ENCODE measurements at places on chromosomes 7 and 10.
A peak's percentile ranks its signal among the peaks of the same experiment; 100 is the strongest.

DNA sequence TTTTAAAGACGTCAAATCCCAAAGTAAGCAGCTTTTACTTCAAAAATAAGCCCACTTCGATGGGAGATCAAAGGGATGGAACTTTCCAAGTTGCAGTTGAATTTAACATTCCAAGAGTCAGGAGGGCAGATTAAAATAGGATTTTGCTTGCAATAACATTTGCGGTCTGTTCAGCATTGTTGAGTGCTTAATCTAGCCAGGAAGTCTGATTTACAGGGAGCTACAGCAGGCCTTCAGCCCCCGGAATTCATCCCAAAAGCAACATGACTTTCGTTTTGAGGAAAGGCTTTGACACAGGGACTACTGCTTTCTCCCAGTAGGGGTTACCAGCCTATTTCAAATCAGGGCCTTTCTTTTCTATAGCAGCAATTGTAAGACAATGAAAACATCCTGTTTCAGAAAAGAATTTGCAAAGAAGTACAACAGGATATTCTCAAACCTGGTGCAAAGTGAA lies 279.6 kb upstream of the PITRM1 start:
- no peak for DNase-seq

GRCh38 chr10:118662228-118663035 lies 67.0 kb upstream of the PRLHR start:
- DNase-seq = no peak

DNA sequence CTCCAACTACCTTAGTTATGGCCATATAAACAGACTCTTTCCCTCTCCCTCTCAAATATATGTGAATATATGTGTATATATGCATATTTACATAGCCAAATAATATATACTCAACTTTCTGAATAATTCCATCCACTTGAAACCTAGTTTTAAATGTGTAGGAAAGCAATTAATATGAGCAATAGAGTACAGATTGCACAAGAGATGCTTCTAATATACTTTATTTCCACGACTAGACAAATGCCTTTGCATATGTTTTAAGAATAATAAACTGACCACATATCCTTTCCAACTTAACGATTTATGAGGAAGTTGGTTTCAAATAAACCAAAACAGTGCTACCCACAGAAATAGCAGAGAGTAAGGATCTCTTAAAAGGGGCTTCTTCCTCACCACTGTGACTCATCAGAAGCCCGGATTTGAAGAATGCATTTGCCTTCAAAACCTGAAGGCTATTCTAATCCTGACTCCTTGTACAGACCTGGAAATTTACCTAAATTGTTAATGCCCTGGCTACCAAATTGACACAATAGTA lies 266.3 kb downstream of the AHR start:
- no peak for DNase-seq

DNA sequence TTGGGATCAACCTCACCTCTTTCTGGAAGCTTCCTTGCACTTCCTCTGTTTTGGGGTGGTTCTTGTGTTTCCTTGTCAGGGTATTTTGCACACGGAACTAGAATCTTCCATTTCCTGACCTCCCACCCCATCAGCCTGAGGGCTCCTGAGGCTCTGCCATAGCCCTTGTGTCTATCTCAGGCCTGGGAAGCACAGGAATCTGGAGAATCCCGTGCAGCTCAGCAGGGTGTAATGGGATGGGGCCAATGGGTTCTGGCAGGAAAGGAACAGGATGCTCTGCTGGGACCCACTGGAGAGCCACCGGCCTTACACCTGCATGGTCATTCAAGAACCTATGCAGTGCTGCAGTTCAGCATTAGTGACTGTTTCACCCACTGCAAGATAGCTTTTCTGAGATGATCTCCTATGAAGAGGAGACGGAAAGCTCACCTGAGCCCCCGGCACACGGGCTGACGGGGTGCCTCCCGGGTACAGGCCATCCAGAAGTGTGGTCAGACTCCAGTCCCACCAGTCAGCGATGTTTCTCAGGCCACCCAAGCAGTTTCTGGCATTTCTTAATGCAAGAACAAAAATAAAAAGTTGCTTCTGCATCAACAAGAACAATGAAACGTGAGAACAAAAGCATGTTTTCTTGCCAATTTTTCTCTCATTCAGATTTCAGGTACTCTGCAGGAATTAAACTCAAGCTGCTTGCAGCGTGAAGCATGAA lies 133.2 kb downstream of the PKD1L1 start:
- DNase-seq = no peak

DNA sequence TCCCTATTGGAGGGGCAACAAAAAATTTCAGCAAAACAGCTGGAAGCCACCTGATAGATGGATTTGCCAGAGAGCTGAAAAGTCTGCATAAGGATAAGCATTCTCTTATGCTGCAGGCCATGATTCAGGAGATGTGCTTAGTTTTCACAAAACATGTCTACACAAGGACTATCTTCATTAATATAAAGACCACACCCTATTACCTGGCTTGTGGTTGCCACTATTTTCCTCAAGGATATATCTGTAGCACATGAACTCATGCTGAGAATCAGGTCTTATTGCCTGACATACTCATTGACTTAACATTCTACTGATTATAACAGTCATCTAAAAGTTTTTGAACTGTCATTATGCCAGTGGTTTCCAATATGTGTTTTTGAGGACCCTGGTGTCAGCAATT lies 7.1 kb upstream of the COL17A1 start:
- DNase-seq = no peak

GRCh38 chr7:91557789-91558404 lies 293.7 kb downstream of the FZD1 start:
- no peak for DNase-seq

GRCh38 chr10:112950714-112951358 lies 789 bp downstream of the TCF7L2 start:
- DNase-seq = no peak

DNA sequence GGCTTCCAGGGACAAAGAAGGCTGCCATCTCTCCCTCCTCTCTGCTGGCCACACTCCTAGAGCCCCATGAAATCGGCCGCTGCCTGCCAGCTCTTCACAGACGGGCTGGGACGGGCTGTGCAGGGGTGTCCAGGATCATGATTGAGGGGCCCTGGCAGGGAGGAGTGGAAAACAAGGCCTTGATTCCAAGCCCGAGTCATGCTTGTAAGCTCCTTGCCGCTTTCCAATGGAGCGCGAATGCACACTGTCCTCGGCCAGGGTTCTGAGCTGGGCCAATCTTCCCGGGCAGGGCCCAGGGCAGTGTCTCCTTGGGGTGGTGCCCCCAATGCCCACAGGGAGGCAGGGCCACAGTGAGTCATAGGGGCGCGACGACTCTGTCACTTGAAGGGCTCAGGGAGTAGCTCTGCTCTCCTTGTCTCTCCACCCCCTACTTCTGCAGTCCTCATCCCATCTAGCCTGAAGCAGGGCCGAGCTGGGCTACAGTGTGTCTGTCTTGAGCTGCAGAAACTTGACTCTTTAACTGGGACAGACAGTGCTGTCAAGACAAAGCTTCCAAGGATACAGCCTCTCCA lies 186.2 kb upstream of the SVIL start:
- peak; percentile 86 for DNase-seq

- DNase-seq = no peak
These were observed 2.5 kb downstream of the GIMAP7 start for GRCh38 chr7:150516956-150517745.

DNA sequence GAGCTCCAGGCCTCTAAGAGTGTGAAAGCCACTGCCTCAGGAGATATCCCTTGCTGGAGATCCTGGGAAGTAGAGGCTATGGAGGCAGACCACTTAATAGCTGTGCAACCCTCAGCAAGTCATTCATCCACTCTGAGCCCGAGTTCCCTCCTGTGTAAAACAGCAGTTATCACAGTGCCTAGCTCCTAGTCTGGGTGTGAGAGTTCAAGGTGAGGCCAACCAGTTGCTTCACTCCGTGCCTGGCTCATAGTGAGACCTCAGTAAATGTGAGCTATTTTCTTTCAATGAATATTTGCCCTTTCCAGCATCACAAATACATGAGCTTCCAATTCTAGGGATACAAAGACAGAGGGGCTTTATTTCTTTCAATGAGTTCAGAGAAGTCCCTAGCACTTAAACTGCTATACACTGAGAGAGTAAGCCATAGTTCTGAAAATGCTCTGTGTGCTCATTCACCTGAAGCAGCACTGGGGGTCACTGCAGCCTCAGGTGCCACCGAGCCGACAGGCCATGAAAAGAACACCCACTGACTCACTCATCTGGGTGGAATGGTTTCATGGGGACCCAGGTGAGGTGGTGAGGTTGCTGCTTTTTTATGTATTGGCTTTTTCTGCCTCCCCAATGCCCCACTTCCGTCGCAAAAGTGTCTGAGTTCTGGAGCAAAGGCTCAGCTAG lies 259.8 kb downstream of the KCNMA1 start:
- no peak for DNase-seq

GRCh38 chr10:33248638-33249037 lies 85.8 kb downstream of the NRP1 start:
- DNase-seq = no peak

Data from muscle of arm (tissue), 14 donors.